Stimulated activated CD4-positive, alpha-beta T cell treated with anti-CD3 and anti-CD28 coated beads, Interleukin-1b, Interleukin-23, amount 100 ng/mL, for 24 hours (primary cell): ENCODE measurements at places on chromosomes 5 and 9.

- no peak for DNase-seq
Measured at GRCh38 chr5:138748630-138749081, 4.6 kb upstream of the CTNNA1 start.

DNA sequence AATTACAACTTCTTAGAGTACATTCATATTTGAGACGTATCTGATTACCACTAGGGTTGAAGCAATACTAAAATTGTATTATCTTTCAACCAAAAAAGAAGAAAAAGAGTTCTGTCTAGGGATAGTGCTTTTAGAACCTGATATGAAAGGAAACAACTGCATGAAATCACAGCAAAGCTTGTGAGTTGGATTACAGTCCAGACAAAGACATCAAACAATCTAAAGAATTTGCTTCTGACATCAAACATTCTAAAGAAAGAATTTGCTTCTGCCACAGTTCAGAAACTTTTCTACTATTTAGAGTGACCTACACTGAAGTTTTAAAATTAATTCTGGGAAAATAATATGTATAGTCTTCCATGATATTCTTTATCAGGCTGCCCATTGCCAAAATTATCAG lies 1141.1 kb upstream of the ACO1 start:
- DNase-seq: no peak

DNA sequence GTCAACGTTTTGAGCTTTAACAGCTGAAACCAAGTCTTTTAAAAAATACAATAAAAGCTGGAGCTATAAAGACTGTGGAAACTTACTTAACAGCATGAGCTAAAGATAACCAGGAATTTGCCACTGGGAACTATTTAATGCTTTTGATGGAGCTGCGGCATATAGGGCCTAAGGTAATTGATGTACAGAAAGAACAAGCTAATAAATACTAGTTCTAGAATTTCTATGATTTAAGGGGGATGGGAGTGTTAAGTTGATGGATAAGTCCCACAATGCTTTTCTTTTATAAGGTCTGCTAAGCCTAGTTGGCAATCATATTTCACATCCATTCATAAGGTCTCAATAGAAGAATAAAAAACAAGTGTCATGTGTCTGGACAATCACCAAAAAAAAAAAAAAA lies 334.0 kb upstream of the DMAC1 start:
- no peak for DNase-seq

DNA sequence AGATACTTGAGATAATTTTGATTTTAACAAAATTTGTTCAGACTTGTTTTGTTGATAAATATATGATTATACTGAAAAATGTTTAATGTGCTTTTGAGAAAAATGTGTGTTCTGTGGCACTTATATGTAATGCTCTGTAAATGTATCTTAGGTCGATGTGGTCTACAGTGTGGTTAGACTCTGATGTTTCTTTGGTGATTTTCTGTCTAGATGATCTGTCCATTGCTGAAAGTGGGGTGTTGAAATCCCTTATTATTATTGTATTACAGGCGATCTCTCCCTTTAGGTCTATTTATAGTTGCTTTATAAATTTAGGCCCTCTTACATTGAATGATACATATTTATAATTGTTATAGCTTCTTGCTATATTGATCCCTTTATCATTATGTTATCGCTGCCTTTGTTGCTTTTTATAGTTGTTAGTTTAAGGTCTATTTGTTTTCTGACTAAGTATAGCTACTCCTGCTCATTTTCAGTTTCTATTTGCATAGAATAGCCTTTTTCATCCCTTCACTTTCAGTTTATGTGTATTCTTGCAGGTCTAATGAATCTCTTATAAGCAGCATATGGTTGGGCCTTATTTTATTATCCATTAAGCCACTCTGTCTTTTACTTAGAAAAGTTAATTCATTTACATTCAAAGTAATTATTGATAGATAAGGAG lies 124.3 kb downstream of the MRPS30 start:
- no peak for DNase-seq

DNA sequence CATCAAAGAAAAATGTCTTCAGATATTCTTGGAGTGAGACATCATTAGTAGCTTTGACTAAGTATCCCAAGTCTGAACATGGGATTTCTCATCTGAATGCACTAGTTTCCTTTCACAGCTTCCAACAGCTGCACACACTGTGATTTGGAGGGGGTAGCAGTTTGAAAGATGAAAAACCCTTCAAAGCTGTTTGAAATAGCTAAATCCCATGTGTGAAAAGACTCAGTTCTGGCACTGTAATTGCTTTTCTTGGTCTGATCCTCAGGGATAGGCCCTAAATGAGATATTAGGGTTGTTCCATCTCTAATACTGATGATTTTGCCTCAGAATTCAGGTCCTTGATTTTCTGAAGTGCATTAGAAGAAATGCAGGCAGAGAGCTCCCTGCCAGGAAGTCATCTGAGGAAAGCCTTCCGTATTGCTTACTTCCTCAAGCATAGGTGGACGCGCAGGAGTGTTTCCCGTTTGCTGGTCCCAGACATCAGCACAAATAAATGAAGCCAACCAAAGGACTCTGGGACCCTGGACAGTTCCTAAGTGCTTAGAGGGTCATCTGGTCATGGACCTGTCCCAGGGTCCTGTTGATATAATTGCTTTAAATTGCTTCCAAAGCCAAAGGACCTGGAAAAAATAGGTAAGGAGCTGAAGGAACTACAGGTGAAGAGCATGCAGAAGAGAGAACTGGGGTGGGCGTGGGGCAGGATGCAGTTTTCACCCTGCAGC lies 25.6 kb upstream of the FRMPD1 start:
- DNase-seq: no peak

GRCh38 chr9:27276193-27277030 lies 20.5 kb downstream of the EQTN start:
- no peak for DNase-seq

DNA sequence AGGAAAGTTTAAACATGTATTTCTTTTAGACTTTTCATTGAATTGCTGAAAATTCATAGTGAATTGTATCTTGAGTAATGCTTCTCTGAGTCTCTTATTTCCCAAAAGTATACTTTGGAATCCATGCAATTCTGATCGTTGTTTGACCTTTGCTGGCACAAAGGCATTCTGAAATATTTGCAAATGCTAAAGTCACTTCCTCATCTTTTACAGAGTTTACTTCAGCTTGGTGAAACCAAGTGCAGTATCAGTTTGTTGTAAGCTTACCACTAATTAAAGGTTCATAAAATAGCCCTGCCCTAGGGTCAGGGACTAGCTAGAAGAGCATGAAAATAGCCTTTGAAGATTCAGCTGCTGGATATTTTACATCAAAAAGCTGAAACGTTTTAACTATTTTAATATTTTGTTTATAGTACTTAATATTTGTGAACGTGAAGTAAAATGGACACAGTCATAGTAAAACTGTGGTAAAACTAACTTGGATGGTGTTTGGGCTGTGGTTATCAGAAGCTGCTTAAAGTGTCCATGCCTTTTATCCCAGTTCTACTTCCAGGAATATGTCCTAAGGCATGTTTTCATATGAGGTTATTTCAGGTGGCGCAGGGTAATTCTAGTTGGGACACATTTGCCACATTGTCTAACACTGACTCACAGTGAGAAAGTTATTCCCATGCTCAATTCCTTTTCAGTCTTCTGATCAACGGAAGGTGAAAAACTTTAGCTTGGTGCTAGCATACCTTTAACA lies 45.3 kb downstream of the SLC22A5 start:
- DNase-seq: no peak

- no peak for DNase-seq
Measured at GRCh38 chr5:180633283-180634177, 15.9 kb downstream of the FLT4 start.

DNA sequence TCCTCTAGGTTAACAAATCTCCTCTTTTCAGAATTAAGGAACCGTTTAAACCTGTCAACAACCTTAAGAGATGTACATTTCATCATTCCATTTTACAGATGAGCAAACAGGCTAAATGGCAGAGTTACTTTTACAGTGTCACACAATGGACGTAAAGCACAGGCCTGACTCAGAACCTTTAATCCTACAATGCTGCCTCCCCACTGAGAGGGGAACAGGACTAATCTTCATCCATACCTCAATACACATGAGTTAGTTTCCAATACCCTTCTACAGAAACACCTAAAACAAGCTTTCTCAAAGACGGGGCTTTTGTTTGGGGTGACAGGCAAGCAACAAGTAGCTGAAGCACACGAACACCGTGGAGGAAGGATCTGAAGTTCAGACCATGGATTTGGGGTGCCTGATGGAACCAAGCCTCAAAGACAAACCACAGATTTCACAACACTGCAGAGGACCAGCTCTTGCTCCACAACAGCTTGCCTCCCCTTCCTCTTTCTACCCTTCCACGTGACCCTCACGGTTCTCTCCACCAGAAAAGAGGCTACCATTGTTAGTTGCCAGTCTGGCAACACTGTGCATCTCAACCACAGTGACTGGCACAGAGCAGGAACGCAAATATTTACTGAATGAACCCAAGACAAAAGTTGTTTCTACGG lies 1.8 kb downstream of the RNF130 start:
- DNase-seq: no peak

- no peak for DNase-seq
Measured at GRCh38 chr5:77358255-77359205, 133.6 kb downstream of the WDR41 start.

DNA sequence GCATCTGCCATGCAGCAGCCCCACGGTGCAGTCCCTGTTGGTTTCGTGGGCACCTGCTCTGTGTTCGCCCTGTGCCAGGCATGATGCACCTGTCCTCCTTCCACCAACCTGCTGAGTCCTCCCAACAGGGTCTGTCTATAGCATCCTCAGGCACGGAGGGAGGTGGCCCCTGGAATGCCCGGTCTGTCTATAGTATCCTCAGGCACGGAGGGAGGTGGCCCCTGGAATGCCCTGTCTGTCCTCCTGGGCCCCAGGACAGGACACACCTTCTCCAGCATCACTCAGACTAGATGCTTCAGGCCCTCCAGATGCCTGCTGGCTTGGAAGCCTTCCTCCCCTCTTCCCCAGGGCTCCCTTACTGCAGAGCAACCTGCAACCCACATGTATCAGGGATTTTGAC lies 9.9 kb upstream of the PHYHD1 start:
- no peak for DNase-seq
